ENCODE measurements at places on chromosomes 6 and 20.

DNA sequence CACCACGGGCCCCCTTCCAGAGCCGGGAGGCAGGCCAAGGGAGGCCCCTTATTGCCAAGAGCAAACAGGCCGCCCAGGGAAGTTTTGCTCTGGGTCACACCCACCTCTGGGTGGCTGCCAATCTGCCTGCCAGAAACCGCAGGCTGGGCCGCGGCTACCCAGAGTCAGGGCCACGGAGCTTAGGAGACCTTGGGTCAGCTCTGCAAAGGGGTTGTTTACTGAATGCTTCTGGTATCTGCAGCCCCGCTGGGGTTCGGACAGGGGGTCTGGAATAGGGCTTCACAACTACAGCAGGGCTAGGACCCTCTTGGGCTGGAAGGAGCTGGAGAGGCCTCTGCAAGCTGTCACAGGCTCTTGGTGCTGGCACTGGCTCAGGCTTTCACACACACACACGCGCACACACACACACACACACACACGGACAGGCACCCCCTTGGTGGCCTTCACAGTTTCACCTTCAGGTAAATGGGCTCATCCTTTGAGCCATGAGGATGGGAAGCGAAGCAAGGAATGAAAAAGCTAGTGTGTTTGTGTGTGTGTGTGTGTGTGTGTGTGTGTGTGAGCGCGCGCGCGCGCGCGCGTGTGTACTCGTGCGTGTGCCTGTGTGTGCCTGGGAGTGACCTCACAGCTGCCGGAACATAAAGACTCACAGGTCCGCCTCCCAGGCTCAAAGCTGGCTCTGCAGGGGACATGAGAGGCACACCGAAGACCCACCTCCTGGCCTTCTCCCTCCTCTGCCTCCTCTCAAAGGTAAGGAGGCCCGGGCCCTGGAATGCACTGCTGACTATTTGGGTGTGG lies at the start of gene CCN5:
Gene CCN5, plus strand, starts transcription at position 669 of the 798 bp plus-strand sequence. Its CDS starts 22 bp downstream, at position 691.
- DNase-seq, result no peak

DNA sequence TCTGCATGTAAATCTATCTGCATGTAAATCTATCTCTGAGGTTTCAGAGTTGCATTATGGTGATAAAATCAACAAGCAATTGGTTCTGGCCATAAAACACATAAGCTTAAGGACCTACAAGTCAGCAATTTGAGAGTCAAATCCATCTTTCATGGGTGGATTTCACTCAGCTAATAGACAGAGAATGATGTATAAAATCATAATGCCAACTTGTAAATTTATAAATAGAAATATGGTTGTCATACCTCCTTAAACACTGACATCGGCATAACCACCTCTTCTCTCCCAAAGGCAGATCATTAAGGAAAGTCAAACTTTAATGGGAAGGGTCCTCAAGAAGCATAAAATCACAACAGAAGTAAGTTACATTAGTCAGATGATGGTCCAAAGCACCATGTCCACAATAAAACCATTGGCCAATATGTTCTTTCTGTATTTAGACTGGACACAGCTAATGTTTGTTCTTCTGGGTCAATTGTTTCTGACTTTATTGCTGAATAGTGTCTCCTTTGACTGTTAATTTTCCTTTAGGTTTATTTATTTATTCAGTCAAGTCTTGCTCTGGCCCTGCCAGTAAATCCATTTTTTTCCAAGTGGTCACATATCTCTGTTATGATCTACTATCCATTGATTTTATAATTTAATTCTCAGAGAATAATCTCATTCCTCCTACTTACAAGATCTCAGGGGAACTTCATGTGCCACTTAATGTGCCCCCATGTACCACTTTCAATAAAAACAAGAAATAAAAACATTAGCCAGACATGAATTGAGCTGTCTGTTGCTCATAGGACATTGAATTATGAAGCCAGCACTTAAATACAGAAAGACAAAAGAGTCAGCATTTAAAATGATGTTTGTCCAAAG lies 382.9 kb upstream of the IRAK1BP1 start:
- DNase-seq, result no peak

DNA sequence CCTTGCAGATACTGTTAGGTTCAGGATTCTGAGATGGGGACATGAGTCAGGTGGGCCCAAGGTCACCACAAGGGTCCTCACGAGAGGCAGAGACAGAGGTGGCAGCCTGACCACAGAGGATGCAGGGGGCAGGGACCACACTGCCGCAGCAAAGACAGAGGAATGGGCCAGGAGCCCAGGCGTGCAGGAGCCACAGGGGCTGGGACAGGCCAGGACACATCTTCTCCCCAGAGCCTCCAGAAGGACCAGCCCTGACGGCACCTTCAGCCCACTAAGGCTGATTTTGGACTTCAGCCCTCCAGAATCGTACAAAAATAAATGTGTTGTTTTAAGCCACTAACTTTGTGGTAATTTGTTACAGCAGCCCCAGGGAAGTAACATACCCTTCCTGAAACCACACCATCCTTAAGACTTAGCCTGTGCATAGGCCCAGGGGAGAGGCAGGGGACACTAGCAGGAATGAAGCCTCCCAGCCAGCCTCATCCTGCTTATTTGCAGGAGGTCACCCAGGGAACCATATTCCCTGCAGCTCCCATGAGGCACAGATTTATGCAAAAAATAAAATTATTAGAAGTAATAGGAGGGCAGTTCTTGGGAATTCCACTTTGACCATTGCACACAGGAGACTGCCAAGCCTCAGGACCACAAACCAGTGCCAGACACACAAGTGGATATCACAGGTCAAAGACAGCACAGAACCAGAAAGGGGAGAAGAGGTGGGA lies 119.3 kb upstream of the CST7 start:
- no peak for DNase-seq

GRCh38 chr6:46451343-46451742 lies 39.9 kb downstream of the RCAN2 start:
- no peak for DNase-seq

All from stimulated activated CD8-positive, alpha-beta memory T cell treated with anti-CD3 and anti-CD28 coated beads, Interleukin-15, amount 100 ng/mL, for 48 hours (primary cell).